ENCODE measurements at places on chromosomes 12 and 14. TPM values are rescaled to one million over a fixed set of nuclear protein-coding genes. Genes with fewer than 3 reads are reported as not detected.
A peak's percentile ranks its signal among the peaks of the same experiment; 100 is the strongest.

DNA sequence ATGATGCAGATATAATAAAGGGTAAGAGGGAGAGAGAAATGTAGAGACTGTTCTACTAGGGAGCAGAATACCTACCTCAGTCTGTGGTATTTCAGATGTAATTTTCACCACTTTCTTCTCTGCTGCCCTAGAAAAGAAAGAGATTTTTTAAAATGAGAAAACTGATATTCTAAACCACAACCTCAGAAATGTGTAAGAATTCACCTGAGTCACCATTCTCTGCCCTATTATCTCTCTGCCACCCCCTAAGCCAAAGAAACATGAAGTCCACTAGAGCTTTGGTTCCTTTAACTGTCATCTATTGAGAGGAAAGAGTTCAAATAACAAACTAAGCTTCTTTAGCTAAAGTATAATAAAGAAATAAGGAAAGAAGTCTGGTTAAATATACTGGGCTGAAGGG lies 21.6 kb downstream of the SARNP start:
- DNase-seq, result no peak

CKB gene
- 5.8 TPM for total RNA-seq

- DNase-seq, result no peak
Observed at GRCh38 chr12:98721204-98721702, 76.2 kb downstream of the APAF1 start.

GRCh38 chr12:11706509-11707379 lies 57.3 kb downstream of the ETV6 start:
- no peak for DNase-seq

- DNase-seq, result peak; percentile 33
Observed at GRCh38 chr14:70955543-70956480, 48.6 kb downstream of the PCNX1 start.

Data from CD4-positive, CD25-positive, alpha-beta regulatory T cell (primary cell).